ENCODE measurements at places on chromosomes 4 and X. TPM values are rescaled to one million over a fixed set of nuclear protein-coding genes. Genes with fewer than 3 reads are reported as not detected.

LDB2 gene
- 8.6 TPM for total RNA-seq

TAF7L gene
- 0.64 TPM for total RNA-seq

XAGE1A gene
- total RNA-seq = not detected

- DNase-seq = no peak
Measured at GRCh38 chr4:86978709-86979108, 43.9 kb downstream of the AFF1 start.

- no peak for DNase-seq
Measured at GRCh38 chr4:44425614-44426208, 22.9 kb downstream of the KCTD8 start.

TASL gene
- 3.7 TPM for total RNA-seq

DNA sequence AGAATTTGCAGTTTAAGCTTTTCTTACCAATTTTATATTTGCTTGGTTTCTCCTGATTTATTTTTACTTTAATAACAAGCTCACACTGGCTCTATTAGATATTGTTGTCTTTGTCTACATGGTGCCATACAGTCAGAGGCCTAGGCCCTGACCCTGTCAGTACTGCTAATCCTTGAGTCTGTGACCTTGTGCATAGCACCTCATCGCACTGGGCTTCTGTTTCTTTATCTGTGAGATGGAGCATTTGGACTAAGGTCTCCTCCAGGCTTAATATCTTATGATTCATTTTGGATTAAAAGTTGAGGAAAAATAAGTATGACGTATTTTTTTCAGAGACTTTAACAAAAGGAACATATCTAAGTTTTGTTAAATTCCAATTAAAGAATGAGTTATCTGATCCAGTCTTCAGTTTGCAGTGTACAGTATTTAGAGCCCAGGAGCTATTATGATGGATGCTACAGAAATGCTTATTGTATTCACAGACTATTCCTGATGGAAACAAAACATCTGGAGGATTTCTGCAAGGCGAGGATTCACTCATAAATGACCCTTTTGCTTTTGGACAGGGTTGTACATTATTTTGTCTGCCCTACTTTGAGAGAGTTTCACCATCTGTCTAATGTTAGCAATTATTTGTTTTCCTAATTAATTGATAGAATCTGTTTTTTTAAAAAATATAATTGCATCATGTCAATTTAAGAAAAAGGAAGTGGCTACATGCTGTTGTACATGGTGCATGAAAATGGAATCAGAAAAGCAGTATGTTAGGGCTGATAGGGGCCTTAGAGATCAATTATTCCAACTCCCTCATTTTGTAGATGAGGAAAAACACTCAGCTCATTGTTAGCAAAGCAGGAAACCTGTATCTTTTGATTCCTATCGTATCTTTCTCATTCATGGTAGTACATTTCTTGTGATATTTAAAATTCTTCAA lies 203.6 kb downstream of the BANK1 start:
- no peak for DNase-seq

DNA sequence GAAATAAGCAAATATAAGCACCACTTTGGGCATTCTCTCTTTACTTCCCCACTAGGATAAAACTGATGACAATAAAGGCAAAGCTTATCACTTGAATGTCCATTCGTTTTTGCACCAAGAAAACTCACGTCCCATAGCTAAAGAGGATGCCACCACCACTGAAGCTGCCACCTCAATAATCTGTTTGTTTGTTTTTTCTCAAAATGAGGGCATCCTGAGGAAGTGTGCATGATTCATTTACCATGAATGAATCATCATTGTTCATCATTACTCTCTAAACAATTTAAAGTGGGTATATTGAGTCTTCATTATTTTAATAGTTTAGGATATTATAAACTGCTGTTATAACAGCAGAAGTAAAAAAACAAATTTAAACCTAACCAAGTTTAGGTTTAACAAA lies 168.2 kb downstream of the DCTD start:
- DNase-seq = no peak

- DNase-seq = no peak
Measured at GRCh38 chr4:76504613-76505465, 69.8 kb downstream of the SHROOM3 start.

DNA sequence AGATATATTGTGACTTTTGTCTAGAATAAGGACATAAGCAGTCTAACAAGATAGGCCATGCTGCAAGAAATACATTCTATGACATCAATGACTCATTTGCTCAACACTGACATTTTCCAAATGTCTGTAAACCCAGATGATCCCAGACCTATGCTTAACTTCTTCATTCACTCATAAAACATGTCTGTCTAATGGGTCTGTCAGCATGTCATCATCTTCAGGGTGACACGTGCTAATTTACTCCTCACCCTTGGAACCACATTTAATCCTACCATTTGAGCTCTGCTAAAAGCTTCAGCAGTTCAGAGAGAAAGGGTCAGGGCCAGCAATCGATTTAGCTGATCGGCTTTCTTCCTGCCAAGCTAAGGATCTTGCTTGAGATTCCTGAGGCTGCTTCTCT lies 109.4 kb upstream of the MAP3K15 start:
- DNase-seq = no peak

- no peak for DNase-seq
Measured at GRCh38 chrX:106612393-106612763, 600 bp downstream of the RADX start.

DNA sequence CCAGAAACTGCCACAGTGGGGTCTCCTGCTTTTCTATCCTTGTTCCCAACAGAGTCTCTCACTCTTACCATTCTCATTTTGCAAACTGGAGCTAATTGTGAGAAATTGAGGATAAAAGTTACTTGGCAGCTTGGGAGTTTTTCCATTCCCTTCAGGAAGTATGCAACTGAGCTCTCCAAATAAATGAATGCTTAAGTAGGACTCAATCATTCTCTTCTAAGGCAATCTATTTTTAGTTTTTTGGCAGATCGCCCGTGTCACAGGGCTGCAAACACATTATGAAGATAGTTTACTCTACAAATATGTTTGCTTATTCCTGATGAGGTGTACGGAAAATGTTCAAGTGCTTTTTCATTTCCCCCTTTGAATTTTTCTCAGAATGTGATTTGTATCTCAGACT lies 5.3 kb downstream of the ASB11 start:
- no peak for DNase-seq

LARP1B gene
- total RNA-seq = 35.1 TPM

HDX gene
- total RNA-seq = not detected

PAGE1 gene
- not detected for total RNA-seq

DNA sequence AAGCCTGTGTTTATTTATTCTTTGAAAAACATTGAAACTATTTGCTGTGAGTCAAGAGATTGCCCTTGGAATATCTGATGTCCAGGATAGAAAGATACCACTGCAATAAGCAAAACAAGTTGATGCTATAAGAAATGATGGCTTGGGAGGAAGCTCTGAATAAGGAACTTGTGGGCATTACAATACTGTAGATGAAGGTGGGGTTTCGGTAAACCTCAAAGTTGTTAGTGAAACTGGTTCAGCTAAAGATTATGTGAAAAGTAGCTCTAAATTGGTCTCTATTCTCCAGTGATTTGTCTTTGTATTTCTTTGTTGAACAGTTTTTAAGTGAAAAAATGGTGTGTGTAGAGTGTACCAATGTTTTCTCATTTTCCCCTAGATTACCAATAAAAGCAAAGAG lies 128.7 kb downstream of the AKAP4 start:
- no peak for DNase-seq

NXF3 gene
- not detected for total RNA-seq

- no peak for DNase-seq
Measured at GRCh38 chrX:129091097-129091496, 432.2 kb downstream of the SMARCA1 start.

MXRA5 gene
- 0.75 TPM for total RNA-seq

- DNase-seq = no peak
Measured at GRCh38 chr4:137968956-137969678, 273.0 kb downstream of the SLC7A11 start.

DNA sequence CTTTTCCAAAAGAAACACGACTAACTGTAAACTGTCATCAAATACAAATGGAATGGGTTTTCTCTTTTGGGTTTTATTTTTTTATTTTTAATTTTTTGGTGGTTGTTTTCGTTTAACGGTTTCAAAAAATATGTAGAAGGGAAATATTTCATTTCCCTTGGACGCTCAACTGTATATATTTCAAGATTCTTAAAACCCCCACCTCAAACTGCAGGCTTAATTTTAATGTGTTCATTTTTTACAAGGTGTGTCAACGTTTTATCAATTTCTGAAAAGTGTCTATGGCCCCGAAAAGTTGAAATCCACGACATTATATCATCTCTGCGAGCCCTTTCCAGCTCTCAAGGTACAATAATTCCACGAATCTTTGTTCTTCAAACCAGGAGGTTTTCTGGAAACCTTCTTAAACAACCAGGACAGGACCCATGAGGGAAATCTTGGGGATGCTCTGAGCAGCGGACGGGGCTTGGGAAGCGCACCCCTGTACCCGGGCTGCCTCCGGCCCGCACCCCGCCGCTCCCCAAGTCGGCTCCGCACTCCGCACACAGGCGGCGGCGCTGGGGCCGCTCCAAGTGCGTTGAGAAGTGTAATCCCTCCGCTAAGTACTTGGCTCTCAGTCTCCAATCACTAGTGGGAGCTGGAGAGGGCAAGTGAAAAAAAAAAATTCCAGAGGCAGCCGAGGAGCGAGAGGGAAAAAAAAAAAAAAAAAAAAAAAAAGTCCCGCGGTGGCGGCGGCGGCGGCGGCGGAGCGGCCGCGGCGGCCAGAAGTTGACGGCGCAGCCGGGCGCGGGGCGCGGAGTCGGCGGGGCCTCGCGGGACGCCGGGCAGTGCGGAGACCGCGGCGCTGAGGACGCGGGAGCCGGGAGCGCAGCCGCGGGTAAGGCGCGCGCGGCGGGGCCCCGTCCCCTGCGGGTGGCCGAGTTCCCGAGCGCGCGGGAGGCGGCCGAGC lies at the start of gene BMPR1B:
BMPR1B (plus strand) TSS at position 764 of the 949 bp plus-strand sequence. CDS start 346,470 bp downstream, outside the sequence.
- no peak for DNase-seq

ERCC6L gene
- 0.32 TPM for total RNA-seq

GRCh38 chrX:136204571-136204970 lies 46.6 kb downstream of the MAP7D3 start:
- peak; percentile 62 for DNase-seq

DNA sequence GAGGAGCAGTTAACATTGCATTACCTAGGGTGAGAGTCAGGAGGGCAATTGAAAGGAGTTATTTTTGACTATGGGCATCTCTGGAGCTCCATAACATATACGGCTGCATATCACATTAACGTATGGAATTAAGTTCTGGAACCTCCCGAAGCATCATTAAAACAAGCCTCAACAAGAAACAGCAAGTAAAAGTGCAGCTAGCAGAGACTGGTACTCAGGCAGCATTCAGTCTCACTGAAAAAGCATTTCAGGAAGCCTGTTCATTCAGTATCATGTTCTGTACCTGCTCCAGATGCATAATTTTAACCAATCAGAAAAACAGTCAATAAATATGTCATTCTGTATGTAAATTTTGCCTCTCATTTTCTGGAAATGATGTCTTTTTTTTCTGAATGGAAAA lies 299.6 kb downstream of the EPHA5 start:
- DNase-seq = no peak

MANBA gene
- 7.5 TPM for total RNA-seq

COL25A1 gene
- 0.14 TPM for total RNA-seq

GYPE gene
- total RNA-seq = not detected

DNA sequence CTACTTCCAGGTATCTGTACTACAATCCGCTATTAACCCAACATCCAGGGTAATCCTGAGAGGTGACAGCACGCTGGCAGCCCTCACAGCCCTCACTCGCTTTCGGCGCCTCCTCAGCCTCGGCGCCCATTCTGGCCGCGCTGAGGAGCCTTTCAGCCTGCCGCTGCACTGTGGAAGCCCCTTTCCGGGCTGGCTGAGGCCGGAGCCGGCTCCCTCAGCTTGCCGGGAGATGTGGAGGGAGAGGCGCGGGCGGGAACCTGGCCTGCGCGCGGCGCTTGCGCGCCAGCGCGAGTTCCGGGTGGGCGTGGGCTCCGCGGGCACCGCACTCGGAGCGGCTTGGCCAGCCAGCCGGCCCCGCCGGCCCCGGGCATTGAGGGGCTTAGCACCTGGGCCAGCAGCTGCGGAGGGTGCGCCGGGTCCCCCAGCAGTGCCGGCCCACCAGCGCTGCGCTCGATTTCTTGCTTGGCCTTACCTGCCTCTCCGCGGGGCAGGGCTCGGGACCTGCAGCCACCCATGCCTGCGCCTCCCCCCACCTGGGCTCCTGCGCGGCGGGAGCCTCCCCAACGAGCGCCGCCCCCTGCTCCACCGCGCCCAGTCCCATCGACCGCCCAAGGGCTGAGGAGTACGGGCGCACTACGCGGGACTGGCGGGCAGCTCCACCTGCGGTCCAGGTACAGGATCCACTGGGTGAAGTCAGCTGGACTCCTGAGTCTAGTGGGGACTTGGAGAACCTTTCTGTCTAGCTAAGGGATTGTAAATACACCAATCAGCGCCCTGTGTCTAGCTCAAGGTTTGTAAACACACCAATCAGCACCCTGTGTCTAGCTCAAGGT lies 87.3 kb downstream of the PRSS12 start:
- DNase-seq = peak; percentile 42

MTNR1A gene
- total RNA-seq = 7.0 TPM

PCDH10 gene
- total RNA-seq = 0.37 TPM

DNA sequence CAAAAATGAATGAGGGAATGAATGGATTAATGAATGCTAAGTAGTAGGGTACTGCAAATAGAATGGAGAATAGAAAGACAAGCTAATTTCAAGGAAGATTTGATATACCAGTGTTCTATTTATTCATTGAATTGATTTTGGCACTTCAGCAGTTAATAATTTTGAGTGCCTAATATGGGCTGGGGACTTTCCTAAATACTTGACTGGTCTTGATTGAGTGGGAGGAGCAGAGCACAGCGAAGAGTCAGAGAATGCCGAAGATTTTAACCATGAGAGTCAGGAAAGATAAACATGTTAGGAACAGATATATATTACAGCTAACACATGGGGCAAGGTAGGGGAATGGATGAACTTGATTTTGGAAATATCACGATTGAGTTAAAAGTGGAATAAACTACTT lies 10.6 kb downstream of the IL15 start:
- no peak for DNase-seq

GRCh38 chr4:58247792-58248191 lies 1137.6 kb upstream of the IGFBP7 start:
- no peak for DNase-seq

ZDHHC15 gene
- total RNA-seq = not detected

DNA sequence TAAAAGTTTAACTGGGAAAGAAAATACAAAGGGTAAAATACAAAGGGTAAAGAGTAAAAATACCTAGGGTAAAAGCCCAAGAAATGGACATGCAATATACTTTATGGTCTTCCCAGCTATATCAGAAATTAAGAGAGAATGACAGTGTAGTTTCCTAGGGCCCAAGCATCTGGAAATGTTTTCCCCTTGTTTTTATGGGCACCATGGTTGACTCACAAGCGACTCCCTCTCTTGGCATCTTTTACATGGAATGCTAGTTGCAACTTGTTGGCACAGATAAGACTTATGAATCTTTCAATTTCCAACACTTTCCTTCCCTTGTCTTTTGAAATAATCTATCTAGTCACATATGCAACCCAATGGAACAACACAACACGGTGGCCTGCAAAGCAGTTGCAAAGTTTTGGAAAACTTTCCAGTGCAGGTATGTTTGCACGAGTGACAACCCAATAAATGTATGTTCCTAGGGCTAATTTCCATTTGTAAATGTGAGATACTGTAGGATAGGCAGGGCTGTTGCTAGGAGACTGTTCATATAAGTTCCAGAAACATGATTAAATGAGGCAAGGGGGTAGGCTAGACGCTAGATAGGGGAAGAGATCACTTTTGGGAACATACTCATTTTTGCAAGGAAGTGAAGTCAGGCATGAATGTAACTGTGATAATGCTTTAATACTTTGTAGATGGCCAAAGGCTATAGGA lies 36.4 kb upstream of the CWH43 start:
- DNase-seq = no peak

Data from transverse colon (tissue), 4 donors.